ENCODE measurements at places on chromosomes 12 and 14.

DNA sequence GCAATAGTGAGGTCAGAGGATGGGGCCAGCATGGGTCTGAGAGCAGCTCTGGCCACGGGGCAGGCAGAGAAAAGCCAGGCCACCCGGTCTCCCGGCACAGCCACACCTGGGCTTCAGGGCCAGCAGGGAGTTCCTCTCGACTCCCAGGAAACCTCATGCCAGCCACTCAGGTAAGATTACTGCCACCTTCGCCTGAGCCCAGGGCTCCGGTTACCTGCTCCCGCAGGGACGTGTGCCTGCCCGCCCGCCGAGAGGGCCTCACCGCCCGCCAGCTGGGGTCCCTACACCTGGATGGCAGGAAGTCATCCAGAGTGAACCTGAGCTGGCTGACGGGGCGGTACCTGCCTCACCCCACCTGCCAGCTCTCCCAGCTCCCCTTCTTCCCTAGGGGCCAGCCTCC is 7.3 kb downstream of the JAG2 start:
- no peak for DNase-seq

- no peak for DNase-seq
Observed at GRCh38 chr12:25364529-25365339, 114.0 kb upstream of the KRAS start.

- no peak for DNase-seq
Observed at GRCh38 chr14:78048120-78048519, 122.1 kb upstream of the NRXN3 start.

- no peak for DNase-seq
Observed at GRCh38 chr14:74368441-74368840, 20.2 kb downstream of the VRTN start.

GRCh38 chr12:132084621-132085290 is 59.4 kb downstream of the DDX51 start:
- DNase-seq = peak; percentile 36

DNA sequence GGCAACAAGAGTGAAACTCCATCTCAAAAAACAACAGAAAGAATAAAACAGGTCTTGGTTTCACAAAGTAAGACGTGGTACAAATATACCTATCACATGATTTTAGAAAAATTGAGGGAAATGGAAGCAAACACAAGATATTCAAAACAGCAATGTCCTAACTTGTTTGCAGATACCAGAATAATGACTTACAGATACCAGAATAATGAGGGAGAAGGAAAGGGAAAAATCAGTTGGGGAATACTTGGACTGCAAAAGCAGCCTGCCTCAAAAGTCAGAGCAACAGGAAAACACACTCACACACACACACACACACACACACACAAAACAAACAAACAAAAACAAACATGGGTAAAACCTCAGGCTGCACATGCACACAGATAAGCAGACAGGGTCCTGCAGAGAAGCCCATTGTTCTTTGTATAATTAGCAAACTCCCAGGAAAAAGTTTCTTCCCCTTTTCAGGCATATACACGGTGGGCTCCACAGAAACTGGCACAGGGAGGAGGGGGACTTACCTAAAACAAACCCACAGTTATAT is 65.7 kb upstream of the CAPRIN2 start:
- DNase-seq = no peak

- no peak for DNase-seq
Observed at GRCh38 chr12:18467620-18468245, 206.4 kb downstream of the PIK3C2G start.

- no peak for DNase-seq
Observed at GRCh38 chr14:104792101-104792884, 3.3 kb downstream of the AKT1 start.

Data from CD4-positive, alpha-beta T cell treated with Interleukin-15 for 4 hours (primary cell).